SK-N-DZ (cell line): ENCODE measurements at places on chromosomes 12 and 14.

- DNase-seq: no peak
Observed at GRCh38 chr12:11321980-11322379, 11.7 kb upstream of the PRB4 start.

- no peak for DNase-seq
Observed at GRCh38 chr12:130226126-130226525, 63.9 kb downstream of the FZD10 start.

DNA sequence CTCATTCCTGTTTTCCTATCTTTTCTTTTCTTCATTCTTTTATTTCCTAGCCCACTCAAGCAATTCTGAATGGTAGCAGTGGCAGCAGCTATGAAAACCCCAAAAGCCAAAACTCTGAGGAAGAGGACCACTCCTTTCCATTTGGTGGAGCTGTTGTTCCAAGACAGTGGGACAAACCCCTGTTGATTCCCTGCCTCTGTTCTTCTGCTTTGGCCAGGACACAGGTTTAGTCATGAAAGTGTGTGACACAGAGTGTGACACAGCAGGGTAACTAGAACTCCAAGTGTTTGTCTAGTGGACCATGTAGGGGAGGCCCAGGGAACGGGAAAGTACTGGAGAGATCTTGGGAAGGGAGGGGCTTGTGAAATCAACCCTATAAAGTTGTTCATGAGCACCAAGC, 71.1 kb downstream of the PTCSC3 start:
- DNase-seq: no peak

DNA sequence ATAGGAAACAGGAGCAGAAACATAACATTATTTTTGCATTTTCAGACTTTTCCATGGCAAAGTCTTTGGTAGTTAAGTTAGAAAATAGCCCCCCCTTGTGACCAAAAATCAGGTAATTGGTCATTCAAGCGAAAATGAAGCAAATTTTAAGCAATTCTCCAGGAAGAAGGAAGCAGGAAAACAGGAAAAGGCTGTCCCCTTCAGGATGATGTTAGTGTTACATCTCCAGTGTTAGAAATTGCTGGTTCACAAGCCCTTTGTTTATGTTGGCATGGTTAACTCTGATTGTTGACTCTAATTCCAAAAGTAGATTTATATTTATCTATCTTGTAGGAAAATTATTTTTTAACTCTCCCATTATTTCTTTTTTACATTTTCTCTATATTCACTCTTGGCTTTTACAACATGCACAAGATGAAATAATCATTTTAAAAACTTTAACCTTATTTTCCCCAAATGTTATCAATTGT, 18.8 kb upstream of the GAS2L3 start:
- peak; percentile 86 for DNase-seq

DNA sequence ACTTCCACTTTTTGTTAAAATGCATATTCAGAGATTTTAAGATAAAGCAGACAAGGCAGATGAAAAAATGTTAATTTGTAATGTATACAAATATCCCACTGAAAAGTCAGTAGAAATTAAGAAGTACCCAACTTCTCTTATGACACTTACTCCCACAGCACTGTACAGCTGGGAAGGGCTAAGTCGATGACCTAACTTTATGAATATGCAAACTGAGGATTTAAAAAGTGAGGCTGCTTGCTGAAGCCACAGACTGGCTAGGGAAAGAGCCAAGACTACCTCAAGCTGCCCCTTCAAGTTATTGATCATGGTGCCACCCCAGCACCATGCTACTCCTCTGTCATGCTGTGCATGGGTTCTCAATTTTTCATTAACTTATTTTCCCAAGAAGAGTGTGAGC, 17.0 kb downstream of the PPM1H start:
- DNase-seq: no peak

DNA sequence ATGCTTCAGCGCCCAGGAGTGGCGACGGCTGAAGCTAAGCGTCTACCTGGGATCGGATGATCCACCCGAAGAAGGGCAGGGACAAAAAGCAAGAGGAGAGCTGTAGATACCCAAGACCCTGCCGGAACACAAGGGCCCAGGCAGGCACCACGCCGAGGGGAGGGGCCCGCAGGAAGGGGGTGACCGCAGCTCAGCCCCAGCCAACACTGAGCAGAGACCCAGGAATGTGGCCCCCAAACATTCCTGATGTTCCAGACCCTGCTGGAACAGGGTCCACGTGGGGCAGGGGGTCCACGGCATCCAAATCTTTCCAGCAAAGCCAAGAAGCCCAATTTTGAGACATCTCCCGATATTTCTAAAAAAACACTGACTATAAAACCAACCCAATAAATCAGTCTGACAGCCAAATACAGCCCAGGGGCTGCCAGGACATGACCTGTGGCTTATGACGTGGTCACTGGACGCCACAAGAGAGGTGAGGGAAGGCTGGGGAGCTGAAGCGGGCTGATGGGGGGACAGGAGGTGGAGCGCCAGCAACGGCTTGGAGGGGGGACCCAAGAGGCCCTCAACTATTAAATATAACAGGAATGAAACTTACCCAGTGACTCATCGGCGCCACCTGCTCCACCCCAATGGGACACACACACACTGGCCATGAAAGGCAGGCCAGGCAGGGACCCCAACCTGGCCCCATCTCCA, 58.9 kb downstream of the NCOR2 start:
- DNase-seq: no peak

DNA sequence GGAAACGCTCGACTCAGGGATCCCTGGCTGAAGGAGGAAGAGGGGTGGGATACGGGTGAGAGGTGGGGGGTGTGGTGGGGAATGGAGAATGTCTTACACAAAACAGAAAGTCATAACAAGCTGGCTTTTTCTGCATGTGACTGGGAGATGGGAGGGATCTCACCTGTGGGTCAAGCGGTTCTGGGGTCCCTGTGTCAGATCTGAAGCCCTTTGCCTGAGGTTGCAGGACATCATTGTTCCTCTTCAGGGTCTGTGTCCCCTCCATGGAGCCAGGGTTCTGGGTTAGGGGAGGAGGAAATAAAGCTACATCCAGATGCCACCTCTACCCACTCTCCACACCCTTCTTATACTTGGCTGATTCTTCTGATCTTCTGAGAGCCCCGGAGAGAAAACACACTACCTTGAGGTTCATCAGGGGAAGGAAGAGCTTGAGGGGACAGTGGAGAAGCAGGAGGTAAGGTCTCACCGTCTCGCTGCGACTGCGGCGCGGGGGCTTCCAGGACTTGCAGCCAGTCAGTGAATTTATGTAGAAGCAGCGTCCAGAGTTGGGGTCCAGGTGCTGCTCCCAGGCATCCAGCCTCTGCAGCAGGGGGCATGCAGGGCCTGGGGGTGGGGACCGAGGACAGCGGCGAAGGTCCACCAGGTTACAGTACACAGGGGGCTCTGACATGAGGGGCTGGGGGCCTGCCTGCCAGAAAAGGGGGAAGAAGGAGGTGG, 2.5 kb downstream of the ARHGAP9 start:
- no peak for DNase-seq

GRCh38 chr14:93969082-93969828, 7.1 kb downstream of the ASB2 start:
- no peak for DNase-seq

DNA sequence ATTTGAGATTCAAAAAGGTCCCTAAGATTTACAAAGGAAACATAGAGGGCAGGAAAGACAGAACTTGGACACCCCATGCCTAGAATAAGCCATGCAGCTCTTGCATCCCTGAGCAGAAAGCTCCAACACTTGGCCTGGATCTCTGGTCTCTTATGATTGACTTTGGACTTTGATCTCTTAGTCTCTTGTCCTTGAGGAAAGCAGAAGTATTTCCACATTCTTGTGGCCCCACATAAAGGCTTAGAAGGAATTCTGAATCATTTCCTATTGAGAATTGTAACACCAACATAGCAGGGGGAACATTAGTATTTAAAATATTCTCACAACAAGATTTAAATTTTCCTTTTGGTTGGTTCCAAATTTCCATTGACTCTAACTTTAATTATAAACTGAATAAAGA, 283.7 kb upstream of the PRKD1 start:
- DNase-seq: no peak

DNA sequence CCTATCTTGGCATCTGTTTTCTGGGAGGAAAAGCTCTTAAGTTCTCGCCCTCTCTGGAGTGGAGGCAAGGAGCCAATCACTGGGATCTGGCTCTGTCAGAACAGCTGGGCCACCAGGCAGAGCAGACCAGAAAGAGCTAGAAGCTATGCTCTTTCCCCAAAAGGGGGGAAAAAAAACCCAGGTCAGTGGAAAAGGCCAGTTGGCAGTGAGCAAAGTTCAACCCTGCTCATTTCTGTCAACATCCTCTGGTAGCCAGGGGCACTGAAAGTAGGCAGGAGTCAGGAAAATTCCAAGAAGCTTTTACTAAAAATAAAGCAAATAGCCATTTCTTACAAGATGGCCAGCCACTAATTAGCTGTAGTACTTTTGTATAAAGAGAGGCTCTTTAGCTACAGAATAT, 36.6 kb upstream of the PAX9 start:
- no peak for DNase-seq

- no peak for DNase-seq
Observed at GRCh38 chr14:64550621-64551333, 1.0 kb downstream of the PPP1R36 start.

GRCh38 chr12:13179211-13180074, 17.1 kb upstream of the EMP1 start:
- DNase-seq: peak; percentile 35

DNA sequence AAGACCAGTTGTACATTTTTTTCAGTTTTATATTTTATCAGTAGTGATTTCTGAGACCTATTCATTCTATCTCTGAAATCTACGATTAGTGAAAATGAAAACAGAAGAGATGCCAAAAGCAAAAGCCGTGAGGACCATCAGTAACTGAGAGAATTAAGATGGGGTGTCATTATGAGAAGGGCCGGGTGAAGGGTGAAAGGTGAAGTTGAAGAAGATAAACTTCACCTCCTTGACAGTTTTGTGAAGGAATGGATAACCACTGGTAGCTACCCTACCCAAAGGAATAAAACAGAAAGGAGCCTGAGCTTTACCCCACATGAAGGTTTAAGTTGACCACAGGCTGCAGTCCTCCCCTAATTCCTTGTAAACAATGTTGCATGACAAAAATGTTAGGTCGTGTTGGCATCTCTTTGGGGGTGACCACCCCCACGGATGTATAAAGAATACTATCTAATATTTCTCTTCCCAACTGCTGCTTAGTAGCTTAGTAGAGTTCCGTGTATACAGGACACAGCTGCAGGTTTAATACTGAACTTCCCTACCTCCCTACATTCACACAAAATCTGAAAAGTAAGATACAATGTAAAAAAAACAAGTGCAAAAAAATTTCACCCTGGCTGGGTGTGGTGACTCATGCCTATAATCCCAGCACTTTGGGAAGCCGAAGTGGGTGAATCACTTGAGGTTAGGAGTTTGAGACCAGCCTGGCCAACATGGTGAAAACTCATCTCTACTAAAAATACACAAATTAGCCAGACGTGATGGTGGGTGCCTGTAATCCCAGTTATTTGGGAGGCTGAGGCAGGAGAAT, 23.9 kb downstream of the GPR19 start:
- no peak for DNase-seq

GRCh38 chr12:106415134-106415533, 57.6 kb downstream of the POLR3B start:
- no peak for DNase-seq

GRCh38 chr12:98060411-98060810, 455.0 kb upstream of the TMPO start:
- no peak for DNase-seq

DNA sequence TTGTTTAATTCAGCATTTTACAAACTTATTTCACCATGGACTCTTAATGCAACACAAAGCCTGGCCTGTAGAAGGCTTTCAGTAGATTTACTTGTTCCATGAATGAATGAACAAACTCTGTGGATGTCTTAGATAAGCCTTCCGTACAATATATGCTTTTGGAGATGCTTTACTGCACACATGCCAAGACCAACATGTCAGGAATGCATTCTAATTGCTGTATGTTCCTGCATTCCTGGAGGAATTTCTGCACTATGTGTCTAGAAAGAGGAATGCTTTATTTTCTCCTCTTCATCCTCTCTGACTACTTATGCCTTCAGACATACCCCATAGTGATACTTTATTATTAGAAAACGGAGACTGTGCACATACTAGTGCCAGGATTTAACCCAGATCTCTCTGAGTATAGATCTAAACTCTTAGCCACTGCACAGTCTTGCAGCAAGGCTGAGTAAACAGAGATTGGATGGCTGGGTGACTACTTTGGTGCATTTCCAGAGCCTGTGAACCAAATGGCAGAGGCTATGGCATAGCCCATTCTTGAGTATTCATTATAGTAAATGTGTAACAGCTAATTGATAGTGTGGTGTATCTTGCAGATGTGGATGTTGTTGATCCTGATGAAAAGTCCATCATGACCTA, 108.2 kb downstream of the SYNE2 start:
- DNase-seq: no peak

- DNase-seq: no peak
Observed at GRCh38 chr12:54562750-54563356, 13.5 kb downstream of the PDE1B start.

DNA sequence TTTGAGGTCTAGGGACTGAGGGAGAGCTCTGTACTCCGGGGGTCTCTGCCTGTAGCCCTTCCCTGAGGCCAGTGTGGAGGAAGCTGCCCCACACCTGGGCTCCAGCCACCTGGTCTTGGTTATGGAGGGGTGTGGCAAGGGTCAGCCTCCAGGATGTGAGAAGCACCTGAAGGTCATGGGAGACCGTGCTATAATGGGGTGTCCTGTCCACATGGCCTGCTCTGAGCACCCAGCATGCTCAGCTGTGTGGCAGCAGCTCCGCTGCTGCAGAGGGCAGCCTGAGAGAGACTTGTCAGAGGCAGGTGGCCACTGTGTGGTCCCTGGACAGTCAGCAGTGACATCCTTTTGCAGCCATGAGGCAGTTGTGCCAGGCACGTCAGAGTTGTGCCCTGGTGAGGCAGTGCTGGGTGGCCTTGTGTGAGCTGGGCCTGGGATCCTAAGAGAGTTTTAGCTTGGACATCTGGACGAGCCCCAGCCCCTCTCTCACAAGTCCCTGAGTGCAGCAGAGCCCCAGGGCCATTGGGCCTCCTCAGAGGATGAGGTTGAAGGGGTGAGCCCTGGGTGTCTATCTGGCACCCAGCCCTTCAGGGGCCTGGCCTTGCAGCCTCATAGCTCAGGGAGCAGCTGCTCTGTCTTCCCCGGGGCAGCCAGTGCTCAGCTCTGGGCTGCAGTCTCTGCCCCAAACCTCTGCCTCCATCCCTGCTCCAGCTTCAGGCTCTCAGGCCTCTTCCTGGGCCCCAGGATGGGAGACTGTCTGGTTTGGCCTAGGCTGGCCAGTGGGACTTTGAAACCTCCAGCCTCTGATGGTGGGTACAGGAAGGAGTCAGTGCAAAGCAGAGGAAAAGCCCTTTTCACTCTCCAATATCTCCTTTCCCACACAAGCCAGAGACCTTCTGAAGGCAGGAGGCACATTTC, 7.4 kb upstream of the ATG101 start:
- no peak for DNase-seq
